ENCODE measurements at places on chromosomes 16 and 17. TPM values are rescaled to one million over a fixed set of nuclear protein-coding genes. Genes with fewer than 3 reads are reported as not detected.

GRCh38 chr17:70702683-70703255 lies 533.4 kb downstream of the KCNJ2 start:
- no peak for DNase-seq

- no peak for DNase-seq
Observed at GRCh38 chr17:3029213-3029913, 34.0 kb downstream of the OR1D5 start.

- DNase-seq = no peak
Observed at GRCh38 chr17:7651665-7652387, 1.1 kb downstream of the ATP1B2 start.

DNA sequence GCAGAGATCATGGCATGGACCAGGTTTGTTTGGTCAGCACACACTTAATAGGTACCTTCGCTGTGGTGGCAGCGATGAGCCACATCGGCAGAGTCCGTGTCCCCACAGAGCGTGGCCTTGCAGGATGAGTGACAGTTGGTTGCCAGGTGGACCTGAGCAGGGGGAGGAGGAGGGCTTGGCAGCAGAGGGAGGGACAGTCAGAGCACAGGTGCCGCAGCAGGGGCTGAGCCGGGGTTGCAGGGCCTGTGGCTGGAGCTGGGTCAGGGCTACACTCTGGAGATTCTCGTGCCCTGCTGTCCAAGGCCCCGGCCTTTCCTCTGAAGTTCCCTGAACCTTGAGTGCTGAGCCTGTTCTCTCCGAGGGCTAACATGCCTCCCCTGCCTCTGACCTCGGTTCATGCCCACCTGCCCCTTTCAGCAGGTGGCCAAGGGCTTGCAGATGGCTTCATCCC lies 24.8 kb downstream of the POLR3E start:
- no peak for DNase-seq

- no peak for DNase-seq
Observed at GRCh38 chr17:43211123-43211479, 574 bp upstream of the TMEM106A start.

Gene CHST5
- 0.24 TPM for total RNA-seq
